ENCODE measurements at places on chromosomes 2 and 18. TPM values are rescaled to one million over a fixed set of nuclear protein-coding genes. Genes with fewer than 3 reads are reported as not detected.

G6PC2 gene
- total RNA-seq: not detected

ALK gene
- not detected for total RNA-seq

FAP gene
- total RNA-seq: 20.7 TPM

SLC35G4 gene
- total RNA-seq: not detected

SSB gene
- 54.4 TPM for total RNA-seq

TXNDC2 gene
- total RNA-seq: 0.34 TPM

COL5A2 gene
- 43.5 TPM for total RNA-seq

SATB2 gene
- 0.30 TPM for total RNA-seq

MYCN gene
- not detected for total RNA-seq

ICOS gene
- not detected for total RNA-seq

IL36B gene
- not detected for total RNA-seq

GULP1 gene
- total RNA-seq: 10.3 TPM

KCNJ13 gene
- not detected for total RNA-seq

TIA1 gene
- 23.8 TPM for total RNA-seq

KCNK3 gene
- total RNA-seq: not detected

SERPINB11 gene
- total RNA-seq: not detected

GPR45 gene
- total RNA-seq: not detected

APOB gene
- total RNA-seq: not detected

DCDC2C gene
- not detected for total RNA-seq

MBP gene
- total RNA-seq: 16.9 TPM

KCNG3 gene
- total RNA-seq: not detected

WNT6 gene
- not detected for total RNA-seq

NTSR2 gene
- total RNA-seq: not detected

CASP10 gene
- 3.9 TPM for total RNA-seq

TRIM43 gene
- not detected for total RNA-seq

KCNG2 gene
- total RNA-seq: not detected
